Smooth muscle cell of trachea (primary cell): ENCODE measurements at places on chromosomes 16 and 17. TPM values are rescaled to one million over a fixed set of nuclear protein-coding genes. Genes with fewer than 3 reads are reported as not detected.

KRT25 gene
- not detected in 2 replicates for total RNA-seq

CDH3 gene
- 0.17 and 0.87 TPM in 2 replicates for total RNA-seq

C17orf78 gene
- not detected in 2 replicates for total RNA-seq

BIRC5 gene
- total RNA-seq, result 12.6 and 90.8 TPM in 2 replicates

MARCHF10 gene
- total RNA-seq, result not detected in 2 replicates

NHLRC4 gene
- total RNA-seq, result 3.1 and 4.7 TPM in 2 replicates

ATP1B2 gene
- total RNA-seq, result 0.17 TPM in 1 of 2 replicates, not detected in the other
